T-helper 2 cell (primary cell): ENCODE measurements at places on chromosomes 7 and 10.

DNA sequence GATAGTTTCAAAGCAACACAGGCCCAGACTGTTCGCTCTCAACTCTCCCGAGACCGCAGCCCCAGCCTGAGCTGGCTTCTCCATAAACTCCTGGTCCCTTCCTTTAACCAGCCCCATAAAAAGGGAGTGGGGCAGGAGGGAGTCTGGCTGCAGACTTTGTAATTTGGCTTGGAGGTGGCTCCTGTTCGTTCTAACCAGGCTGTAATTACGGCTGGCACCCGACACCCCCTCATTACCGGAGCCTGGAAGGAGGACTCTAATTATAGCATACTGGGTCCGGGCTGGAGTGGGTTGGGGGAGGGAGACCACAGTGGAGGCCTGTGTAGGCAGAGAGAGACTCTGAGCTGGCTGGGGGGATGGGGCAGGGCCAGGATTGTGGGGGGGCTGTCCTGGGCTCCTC, 49.7 kb downstream of the UNC5B start:
- no peak for DNase-seq

GRCh38 chr10:21825345-21825744, 178.2 kb downstream of the DNAJC1 start:
- DNase-seq, result no peak

- DNase-seq, result no peak
Measured at GRCh38 chr10:43024524-43024923, 52.3 kb upstream of the RET start.

DNA sequence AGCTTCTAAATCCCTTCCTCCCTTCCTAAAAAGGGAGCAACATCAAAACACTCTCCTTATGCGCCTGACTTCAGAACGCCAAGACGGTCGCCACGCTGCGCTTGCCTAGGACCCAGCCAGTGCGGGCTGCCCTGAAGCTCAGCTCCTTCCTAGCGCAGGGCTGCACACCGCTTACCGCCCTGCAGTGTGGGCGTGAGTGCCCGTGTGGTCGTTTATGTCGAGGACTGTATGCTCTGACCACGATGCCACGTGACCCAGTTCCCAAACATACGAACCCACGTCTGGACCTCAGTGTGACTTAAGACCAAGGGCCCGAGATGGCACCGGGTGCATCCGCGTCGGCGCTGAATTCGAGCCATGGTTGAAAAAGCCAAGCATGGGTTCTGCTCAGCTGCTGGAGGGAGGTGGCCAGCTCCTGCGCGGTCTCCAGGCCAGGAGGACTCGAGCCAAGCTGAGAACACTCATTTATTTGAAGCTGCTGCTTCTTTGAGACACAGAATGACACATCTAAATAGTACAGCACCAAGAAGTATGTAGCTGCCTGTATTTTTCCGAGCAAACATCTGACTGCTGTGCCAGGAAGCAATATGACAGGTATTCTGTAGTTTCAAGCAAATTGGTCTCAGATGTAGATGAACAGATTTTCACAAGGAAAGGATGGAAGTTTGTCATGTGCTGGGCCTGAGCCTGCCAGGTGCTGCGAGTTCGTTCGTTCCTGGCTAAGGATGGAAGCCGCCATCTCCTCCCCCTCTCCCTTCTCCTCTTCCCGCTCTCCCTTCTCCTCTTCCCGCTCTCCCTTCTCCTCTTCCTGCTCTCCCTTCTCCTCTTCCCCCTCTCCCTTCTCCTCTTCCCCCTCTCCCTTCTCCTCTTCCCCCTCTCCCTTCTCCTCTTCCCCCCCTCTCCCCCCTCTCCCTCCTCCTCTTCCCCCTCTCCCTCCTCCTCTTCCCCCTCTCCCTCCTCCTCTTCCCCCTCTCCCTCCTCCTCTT, 184.7 kb downstream of the EBF3 start:
- no peak for DNase-seq

DNA sequence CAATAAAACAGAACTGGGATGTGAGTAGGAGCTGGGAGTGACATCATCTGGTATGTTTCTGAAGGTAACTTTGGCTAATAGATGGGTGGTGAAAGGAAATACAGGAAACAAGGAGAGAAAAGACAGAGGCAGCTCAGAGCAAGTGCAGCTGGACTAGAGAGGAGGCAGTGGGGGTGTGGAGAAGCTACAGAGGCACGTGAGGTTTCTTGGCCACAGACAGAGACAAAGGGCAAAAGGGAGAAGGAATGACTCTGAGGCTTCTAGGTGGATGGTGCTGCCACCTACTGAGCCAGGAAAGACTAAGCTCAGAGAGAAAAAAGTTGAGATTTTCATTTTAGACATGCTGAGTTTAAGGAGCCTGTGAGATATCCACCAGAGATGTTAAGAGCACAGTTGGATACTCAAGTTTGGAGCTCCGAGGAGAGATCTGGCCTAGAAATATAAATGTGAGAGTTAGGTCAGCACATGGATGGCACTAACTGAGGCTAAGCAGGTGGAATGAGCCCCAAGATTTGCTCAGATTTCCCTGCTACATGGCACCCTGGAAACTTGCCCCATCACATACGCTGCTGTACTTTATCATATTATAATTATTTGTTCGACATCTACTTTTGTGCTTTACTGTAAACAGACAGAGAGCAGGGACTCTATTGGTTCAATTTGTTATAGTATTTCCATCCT, 293.0 kb upstream of the IMMP2L start:
- no peak for DNase-seq

DNA sequence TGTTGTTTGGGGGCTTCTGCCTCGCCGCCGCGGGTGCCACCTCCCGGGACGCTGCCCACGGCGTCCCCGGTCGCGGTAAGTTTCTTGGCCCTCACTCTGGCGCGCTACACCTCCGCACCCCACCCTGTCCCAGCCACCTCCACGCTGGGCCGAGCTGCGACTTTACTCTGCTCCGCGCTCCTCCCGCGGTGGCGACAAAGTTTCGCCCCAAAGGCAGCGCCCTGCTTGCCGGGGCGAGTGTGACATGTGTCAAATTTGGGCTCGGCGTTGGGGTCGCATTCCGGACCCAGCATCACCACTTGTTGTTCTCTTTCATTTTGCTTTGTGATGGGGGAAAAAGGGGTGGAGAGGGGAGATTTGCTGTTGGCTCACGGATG, 167.7 kb upstream of the PPP1R3A start:
- DNase-seq, result no peak

DNA sequence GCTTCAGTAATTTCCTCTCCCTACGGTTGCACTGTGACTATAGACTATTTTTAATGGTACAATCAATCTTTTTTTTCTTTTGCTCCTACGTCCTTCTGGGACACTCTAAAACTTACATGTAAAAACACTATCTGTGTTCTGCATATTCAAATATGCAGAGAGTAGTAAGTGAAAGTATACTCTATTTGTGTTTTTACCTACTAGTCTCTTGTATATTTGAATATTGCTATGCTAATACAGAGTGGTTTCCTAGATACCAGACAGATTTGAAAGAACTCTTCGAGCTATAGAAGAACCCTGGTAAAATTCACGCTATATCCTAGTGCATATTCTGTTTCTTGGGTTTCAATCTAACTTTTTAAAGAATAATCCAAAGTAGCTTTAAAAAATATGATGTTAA, 200.8 kb upstream of the LRRN3 start:
- DNase-seq, result no peak

DNA sequence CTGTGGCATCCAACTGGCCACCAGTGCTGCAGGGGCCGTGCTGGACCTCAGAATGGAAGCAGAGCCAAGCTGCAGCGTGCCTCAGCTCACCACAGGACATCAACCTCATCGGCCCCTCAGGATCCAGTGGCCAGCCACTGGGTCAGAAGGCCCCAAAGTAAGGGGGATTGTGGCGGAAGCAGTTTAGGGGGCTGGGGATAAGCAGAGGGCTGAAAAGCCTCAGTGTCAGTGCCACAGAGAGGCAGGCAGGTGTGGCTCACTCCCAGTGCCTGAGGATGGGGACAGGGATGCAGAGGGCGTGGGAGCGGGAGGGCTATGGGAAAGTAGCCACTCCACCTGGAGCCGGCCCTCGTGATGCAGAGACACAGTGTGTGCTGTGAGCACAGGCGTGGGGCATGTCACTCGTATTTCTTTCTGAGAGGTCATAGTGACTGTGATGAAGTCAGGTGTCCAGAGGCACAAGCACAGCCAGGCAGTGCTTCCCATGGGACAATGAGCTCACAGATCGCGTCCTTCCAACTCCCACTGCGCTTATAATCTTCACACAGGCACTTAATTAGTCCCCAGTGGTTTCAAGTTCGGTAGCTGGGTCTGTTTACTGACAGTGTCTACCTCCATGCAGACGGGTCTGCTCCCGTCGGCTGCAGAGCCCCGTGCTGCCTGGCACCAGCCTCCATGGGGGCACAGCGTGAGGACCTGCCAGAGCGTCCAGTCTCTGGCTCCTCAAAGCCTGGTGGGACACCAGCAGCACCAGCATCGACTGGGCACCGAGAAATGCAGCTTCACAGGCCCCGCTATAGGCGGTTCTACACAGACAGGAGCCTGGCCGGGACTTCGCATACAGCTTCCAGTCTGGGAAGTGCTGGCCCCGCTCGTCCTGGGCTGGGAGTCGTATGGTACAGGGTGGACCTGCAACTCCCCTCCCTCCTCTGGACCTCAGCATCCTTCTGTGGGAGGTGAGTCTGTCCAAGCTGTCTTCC, 42.9 kb upstream of the CNPY1 start:
- no peak for DNase-seq

GRCh38 chr7:45711161-45711490, 137.0 kb downstream of the ADCY1 start:
- DNase-seq, result no peak

- no peak for DNase-seq
Measured at GRCh38 chr10:71244431-71245419, 32.4 kb downstream of the UNC5B start.

- DNase-seq, result no peak
Measured at GRCh38 chr7:158646766-158647474, 57.7 kb downstream of the NCAPG2 start.

DNA sequence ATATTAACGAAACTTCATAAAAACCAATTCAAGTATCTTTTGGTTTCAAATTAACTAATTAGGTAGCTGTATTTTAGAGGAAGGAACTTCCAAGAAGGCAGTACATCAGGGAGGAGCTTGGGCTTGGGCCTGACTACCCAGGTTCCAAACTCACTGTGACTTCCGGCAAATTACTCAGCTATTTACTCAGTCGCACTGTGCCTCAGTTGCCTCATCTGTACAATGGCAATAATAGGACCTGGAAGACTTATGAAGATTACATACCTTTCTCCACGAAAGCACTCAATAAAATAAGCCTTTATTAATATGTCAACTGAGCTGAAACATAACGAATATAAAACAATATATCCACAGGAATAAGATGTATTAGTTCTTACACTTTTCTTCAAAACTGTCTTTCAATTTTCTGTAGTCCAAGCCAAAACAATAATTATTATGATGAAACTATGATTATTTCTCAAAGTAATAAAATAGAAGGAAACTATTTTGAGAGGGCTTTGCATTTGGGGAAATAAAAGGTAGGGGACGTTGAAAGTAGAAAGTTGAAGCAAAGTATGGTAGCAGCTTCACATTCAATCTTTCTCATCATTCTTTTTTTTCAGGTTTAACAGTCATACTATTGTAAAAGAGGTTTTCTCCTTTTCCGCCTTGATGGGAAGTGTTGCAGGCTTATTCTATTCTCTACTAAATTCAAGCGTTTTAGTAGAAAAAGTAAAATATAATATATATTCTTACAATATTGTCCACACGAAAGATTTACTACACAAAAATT, 10.5 kb upstream of the EBLN1 start:
- DNase-seq, result no peak

- DNase-seq, result no peak
Measured at GRCh38 chr7:24741679-24742505, 15.4 kb downstream of the GSDME start.

DNA sequence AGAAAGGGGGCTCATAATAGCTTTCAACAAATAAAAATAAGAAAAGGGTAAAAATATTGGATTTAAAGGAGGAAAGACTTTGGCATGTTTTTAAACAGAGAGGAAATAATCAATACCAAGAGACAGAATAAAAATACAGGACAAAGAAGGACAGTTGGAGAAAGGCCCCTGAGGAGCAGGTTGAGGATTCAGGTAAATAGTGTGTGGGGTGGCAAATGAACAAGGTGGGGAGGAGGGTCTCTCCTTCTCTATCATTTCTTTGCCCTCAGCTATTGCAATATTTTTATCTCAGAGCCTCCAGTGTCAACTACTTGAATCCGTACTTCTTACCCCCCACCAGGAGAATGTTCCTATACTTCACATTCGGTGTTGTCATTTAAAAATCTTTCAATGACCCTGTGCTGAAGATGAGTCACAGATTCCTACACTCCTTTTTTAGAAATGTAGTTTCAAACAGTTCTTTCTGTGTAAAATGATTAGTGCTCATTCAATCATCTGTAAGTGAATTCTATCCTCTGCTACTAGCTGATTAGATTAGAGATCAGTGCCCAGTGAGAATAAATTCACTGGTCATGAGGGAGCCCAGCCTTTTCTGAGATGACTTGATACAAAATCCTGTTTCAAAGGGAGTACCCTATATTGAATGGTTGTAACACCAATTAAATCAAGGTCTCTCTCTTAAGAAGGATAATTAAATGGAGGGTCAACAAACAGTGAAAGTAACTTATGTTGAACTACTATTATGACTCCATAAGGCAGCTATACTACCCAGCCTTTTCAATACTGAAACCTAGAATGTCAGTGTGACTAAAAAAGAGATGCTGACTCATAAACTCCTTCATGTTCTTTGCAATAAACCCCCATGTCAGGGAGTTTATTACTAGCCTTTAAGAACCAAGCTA, 50.4 kb upstream of the WNT16 start:
- DNase-seq, result no peak

DNA sequence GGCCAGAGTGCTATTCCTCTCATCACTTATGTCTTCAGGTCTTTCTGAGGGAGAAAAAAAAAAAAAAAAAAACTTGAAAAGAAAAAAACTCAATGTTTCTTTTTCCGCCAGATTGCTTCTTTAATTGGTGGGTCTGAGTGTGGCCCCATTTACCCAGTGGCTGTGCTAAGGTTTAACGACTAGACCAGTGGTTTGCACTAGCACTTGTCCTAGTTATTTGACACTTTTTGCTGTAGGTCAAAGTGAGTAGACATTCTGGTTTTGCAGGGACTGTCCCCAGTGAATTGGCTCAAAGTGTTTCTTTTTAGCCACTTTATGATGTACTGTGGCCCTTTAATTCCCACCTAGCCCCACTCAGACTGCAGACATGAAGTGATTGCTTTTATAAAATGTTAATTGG, 273.3 kb downstream of the PTEN start:
- no peak for DNase-seq

- no peak for DNase-seq
Measured at GRCh38 chr10:114540236-114540635, 117.8 kb downstream of the ABLIM1 start.

DNA sequence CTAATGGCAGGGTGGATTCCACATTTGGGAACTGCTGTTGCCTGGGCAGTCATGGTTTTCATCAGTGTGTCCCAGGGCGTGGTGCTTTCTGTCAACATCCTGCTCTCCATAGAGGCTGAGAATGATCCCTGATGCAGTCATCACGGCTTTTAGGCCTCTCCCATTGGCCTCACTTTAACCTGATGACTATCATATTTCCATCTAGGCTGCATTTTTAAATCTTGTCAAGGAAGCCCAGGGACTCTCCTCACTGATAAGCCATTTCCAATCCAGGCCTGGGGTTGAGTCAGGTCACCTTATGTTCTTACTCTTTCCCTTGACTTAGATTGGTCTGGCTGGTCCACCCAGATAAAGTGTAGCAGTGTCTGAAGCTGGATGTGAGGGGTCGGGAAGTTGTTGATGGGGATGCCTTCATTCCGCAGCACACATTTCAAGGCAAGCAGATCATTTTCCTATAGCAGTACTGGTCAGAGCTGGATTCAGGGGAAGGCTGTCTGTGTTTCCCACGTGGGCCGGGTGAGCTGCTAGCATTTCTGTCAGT, 177.0 kb downstream of the AUTS2 start:
- no peak for DNase-seq

- no peak for DNase-seq
Measured at GRCh38 chr7:32881074-32881982, 10.2 kb downstream of the KBTBD2 start.
